ENCODE measurements at places on chromosomes 6 and 20.

- DNase-seq, result no peak
Observed at GRCh38 chr6:156111913-156112312, 656.3 kb upstream of the NOX3 start.

DNA sequence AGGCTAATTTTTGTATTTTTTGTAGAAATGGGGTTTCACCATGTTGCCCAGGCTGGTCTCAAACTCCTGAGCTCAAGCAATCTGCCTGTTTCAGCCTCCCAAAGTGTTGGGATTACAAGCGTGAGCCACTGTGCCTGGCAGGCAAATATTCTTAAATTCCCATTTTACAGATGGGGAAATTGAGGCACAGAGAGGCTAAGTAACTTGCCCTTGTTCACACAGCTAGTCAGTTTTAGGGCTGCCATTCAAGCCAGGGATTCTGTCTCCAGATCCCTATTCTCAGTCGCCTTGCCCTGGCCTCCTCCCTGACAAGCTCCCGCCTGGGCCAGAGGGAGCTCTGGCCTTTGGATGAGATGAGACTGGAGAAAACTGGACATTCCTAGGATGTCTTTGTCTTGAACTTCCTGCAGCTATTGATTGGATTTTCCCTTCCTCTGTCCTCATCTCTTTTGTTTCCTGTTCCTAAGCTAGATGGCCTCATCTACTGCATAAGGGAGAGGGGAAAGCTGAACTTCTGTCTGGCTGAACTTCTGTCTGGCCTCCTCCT lies 90.5 kb downstream of the NDUFAF5 start:
- no peak for DNase-seq

DNA sequence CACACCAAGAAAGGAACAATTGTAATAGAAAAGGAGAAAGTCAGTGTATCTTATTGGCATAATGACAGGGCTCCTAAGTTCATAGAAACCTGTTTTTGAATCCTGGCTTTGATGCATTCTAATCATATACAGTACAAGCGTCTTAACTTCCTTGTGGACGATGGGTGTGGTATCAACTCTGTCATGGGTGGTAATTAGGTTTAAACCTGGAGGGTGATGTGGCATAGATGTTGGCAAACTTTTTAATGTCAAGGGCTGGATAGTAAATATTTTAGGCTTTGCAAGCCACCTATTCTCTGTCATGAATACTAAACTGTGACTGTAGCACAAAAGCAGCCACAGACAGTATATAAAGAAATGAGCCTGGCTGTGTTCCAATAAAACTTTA lies 138.7 kb upstream of the EDN1 start:
- no peak for DNase-seq

- no peak for DNase-seq
Observed at GRCh38 chr6:165684333-165684732, 21.3 kb upstream of the PDE10A start.

DNA sequence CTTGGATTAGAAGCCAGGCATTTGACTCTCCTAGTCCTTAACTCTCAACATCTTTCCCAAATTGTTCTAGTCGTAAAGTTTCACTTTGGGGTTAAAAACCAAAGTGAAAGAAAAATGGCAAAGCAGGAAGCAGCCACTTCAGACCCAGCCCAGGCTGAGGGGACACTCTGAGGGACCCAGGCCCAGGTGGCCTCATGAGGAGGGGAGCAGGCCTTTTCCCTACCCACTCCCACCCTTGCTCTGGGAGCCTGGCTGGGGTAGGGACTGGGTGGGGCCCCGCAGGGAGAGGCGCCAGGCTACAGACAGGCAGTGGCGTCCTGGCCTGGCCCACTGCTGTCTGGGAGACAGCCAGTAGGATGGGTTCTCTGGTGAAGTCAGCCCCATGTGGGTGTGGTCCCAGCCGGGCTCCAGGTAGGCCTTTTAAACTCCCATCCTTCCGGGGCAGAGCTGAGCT lies 68.7 kb upstream of the MYL9 start:
- peak; percentile 46 for DNase-seq

DNA sequence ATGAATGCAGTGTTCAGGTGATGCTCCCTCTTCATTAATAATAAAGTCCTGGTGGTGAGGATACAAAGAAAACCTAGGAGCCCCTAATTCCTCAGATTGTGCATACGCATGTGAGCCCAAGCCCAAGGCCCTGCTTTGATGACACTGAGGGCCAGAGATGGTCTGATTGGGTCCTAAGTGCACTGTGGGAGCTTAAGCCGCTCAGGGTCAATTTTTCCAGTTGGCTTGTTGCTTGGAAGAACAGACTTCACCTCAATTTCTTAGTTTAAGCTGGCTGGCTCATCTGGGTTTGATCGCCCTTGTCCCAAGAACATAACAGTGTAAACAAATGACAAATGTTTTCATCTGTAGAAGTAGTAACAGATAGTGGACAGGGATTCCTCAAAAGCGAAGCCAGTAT lies 41.4 kb downstream of the INSM1 start:
- DNase-seq, result no peak

GRCh38 chr6:105786890-105787655 lies 299.1 kb upstream of the PRDM1 start:
- DNase-seq, result no peak

DNA sequence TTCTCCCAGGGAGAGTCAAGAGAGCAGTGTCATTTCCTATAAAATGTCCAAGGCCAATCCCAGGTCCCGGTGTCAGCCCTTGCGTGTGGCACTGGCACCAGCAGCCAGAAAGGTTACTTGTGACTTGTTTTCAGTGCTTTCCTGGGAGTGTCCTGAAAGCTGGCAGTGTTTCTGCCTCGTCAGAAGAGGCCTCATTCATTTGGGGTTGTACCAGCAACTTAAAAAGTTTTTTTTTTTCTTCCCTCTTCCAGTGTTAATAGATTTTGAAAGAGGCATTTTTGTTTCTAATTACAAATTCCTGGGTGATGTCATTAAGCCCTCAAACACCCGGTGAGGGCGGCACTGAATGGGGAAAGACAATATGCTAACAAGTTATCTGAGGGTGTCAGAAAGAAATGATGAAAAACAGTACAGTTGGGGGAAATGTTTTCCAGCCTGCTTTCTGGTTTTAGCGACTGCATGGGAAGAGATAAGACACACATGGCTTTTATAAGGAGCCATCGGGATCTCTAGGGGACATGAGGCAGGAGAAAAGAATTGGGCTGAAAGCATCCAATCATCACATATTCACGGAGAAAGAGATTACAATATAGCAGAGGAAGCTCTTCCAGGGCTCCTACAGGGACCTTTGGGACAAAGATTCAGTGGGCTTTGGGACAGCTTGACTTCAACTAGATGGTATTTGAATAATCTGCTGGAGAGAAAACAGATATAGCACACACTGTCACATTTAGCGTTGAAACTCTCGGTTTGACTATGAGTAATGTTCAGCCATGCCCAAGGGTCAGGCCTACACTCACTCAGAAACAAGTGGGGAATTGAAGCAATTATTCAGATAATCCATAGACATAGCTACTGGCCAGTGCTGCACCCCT lies 153.0 kb downstream of the BCAS1 start:
- no peak for DNase-seq

DNA sequence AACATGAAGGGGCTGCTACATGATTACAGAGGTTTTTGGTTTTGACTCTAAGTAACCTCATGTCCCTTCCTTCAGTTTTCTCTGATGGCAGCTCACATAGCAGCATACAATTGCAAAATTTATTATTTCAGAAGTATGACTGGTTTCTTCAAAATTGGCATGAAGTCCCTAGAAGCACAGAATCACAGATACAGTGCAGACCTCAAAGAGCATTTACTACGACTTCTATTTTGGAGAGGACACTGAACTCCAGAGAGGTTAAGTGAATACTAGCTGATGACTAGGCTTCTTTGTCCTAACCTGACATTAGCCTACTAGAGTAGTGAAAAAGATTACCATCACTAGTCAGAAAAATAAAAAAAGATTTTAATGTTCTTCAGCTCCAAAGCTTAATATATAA lies 664.3 kb downstream of the RFPL4B start:
- DNase-seq, result no peak

DNA sequence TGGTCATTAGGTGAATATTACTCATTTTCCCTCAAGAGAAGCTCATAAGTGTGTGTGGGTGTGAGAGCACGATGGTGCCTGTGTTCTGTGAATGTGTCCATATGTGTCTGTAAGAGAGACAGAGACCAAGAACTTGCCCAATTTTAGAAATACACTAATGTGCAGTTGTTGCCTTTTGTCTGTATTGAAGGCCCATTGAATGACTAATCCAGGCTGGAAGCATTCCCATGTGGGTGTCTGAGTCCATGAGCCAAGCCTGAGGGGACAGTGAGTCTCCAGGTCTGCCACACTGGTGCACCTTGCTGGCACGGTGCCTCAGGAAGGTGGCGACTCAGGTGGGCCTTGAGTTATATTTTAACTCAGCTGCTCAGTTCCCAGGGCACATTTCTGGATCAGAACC lies 25.5 kb upstream of the ASXL1 start:
- DNase-seq, result no peak

DNA sequence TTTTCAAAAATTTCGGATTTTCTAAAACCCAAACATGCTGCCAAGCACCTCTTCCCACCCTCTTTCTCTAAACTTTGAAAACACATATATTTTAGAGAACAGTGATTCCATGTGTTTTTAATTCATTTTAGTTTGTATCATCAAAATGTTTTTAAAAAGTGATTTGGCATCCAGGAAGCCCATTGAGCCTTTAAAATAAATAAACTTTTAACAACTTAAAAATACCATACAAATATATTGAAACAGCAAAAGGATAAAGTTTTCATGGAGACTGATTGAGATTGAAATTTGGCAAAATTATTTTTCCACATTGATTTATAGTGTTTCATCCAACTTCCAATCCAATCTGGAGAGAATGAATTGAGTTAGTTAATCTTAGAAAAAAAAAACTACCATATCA lies 374.7 kb downstream of the CD109 start:
- no peak for DNase-seq

DNA sequence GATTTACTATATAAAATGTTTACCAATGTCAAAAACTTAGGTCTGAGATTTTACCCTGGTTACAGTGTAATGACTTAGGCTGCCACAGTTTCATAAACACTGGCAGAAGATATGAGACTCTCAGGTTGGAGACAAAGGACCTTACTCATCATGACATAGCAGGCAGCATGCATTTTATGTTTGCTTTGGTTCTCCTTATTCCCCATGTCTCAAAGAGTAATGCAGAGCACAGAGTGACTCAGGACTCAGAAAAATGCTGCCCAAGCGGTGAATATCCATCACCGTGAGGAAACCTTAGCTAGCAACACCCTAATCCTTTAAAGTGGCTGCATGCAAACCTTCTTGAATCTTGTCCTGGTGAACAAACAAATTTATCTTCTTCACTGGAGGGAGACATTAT lies 112.1 kb upstream of the EYS start:
- DNase-seq, result no peak

DNA sequence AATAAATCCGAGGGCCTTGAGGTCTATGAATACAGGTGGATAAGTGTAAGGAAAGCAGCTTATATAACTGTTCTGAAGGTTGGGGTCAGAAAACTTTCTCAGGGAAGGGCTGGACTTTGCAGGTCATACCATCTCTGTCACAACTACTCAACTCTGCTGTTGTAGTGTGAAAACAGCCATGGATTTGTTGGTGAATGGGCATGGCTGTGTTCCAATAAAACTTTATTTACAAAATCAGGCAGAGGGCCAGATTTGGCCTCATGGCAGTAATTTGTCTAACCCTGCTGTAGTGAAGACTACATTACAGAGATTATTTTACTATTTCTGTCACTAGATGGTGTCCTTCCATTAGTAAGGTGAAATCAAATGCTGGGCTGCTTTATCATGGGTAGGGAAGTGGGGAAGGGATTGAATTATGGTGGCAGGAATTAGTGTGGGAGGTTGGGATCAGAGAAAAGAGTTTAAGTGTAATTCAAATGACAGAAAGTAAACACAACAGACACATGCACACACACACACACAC lies 409.6 kb upstream of the CHD6 start:
- no peak for DNase-seq

GRCh38 chr6:14141351-14142062 lies 23.9 kb downstream of the CD83 start:
- no peak for DNase-seq

- no peak for DNase-seq
Observed at GRCh38 chr20:17878069-17878911, 90.3 kb downstream of the SNX5 start.

DNA sequence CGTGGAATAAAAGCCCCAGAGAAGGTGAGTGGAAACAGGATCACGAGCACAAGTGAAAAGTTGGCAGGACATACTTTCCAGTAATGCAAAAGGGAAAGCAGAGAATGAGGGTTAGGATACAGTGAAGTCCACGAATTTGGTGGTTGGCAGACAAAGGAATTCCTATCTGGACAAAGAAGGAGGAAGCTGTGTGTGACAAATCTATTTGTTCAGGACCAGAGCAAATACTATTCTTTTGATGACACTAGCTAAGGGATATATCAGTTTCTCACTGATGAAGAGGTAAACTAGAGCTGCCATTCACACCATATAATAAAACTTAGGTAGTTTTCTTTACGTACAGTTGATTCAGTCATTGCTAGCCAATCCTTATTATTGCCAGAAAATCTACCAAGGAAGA lies 156.8 kb upstream of the GRIK2 start:
- no peak for DNase-seq

DNA sequence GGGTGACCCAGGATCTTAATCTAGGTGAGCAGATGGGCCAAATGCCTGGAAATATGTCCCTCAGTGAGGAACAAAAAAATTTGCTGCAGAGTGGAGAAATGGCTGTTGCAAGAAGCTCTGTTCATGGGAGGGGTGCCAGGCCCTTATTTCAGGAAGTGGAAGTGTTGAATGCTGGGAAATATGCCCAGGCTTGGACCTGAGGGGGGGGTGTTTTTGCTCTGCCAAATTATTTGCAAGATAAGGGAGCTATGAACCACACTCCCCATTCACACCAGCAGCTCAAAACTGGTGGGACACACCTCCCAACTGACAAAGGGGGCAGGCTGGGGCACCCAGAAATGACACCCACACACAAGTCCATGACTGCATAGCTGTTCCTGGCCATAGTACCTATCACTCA lies 8.7 kb downstream of the CST4 start:
- DNase-seq, result no peak

DNA sequence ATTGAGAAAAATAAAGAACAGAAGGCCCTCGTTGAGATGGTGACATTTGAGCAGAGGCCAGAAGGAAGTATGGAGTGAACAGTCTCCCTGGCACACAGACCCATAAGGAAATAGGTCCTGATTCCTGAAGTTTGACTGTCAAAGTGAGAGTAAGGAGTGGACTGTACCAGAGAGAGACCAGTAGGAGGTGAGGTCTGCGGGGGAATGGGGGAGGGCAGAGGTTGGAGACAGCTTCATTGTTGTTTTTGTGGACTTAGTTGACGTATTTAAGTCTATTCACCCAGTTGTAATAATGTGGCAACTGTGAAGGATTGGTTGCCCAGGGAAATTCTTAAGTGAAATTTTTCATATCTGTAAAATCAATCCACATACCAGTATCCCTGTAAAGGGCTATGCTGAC lies 110.7 kb downstream of the TFAP2B start:
- DNase-seq, result no peak

GRCh38 chr6:110708295-110708950 lies 106.8 kb downstream of the CDK19 start:
- no peak for DNase-seq

GRCh38 chr20:31856516-31856915 lies 11.1 kb upstream of the FOXS1 start:
- DNase-seq, result no peak

All from natural killer cell (primary cell).